ENCODE measurements at places on chromosomes 3 and 15.

DNA sequence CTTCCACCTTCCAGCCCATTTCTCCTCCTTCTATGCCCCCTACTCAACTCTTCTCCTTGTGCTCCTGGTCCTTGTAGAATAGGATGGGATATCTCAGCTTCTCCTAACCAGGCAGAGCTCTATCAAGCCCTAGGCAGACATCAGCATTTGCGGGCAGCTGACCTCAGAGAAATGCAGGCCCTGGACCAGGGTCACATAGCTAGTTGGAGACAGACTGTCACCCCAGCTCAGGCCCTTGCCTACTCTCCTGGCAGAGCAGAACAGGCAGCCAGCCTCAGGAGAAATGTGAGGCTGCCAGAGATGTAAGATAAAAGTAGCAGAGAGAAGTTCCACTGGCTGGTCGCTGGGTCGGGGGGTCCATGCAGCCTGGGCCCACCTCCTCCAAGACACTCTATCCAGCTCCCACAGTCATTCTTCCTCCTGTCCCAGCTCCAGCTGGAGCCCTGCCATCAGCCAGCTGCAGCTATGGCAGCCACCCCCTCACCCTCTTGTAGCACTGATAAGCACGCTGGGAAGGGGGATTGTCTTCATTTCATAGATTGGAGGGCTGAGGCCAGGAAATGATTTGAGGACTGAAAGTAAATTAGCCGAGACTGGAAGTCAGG is 4.0 kb downstream of the CYP8B1 start:
- no peak for DNase-seq

- DNase-seq, result no peak
Observed at GRCh38 chr15:40255033-40255432, 16.2 kb downstream of the PAK6 start.

DNA sequence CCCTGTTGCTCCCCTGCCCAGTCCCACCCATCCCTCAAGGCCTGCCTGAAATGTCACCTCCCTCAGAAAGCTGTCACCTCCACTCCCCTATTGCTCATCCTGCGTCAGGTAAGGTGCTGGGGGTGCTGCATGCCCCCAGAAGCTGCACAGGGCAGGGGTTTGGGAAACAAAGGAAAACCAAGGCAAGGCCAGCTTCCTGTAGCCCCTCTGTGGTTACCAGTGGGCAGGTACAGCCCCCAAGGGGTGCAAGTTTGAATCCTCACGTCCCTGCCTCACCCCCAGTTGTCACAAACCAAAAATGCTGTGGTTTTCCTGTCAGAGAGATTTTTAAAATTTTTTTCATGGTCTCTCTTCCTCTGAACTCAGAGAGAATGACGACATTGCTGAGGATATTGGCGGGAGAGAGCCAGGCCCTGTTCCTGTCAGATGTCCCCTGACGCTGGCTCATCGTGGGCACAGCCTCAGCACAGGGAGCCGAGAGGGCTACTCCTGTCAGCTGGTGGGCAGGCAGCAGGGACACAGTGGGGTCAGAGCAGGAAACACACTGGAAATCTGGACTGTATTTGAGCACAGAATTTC is 27.0 kb downstream of the PSTPIP1 start:
- DNase-seq, result no peak

GRCh38 chr3:175608356-175608755 is 749.2 kb downstream of the NAALADL2 start:
- no peak for DNase-seq

GRCh38 chr3:82927309-82928253 is 1166.1 kb upstream of the GBE1 start:
- DNase-seq, result no peak

DNA sequence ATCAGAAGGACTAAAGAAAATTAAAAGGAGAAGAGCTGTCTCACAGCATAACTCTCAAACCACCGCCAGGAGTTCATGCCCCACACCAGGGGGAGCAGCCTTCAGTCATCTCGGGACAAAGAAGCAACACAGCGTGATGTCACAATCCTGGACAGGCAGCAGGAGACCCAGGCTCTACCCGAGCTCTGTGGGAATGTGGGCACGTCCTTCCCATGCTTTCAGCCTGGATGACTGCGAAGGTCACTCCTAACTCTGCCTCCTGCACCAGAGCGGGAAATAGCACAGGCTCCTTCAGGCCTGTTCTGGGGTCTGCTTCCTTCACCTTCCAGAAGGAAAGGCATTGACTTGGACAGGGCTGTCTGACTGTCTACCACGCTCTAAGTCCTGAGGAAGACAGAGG is 31.3 kb downstream of the NOX5 start:
- DNase-seq, result no peak

- DNase-seq, result no peak
Observed at GRCh38 chr15:45023659-45024225, 747 bp downstream of the SORD start.

DNA sequence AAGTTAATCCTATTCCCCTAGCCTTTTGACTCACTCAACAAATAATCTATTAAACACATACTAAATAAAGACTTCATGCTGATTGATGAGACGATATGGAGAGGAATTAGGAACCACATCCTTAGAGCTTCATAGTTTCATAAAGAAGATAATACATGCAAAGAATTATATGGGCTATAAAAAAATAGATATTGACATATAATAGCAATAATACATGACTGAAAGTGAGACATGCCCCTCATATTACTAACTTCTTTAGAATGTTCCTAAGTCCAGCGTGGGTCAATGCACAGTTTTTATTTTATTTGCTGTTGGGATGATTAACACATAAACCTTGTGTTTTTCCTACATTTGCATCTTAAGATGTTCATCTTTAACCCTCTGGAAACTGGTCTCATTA is 32.2 kb downstream of the SUCNR1 start:
- DNase-seq, result no peak

GRCh38 chr3:146550743-146551510 is 6.5 kb upstream of the PLSCR1 start:
- no peak for DNase-seq

GRCh38 chr15:36186376-36186775 is 393.1 kb upstream of the CDIN1 start:
- DNase-seq, result no peak

GRCh38 chr15:74377831-74378766 is 10.7 kb upstream of the CYP11A1 start:
- no peak for DNase-seq

DNA sequence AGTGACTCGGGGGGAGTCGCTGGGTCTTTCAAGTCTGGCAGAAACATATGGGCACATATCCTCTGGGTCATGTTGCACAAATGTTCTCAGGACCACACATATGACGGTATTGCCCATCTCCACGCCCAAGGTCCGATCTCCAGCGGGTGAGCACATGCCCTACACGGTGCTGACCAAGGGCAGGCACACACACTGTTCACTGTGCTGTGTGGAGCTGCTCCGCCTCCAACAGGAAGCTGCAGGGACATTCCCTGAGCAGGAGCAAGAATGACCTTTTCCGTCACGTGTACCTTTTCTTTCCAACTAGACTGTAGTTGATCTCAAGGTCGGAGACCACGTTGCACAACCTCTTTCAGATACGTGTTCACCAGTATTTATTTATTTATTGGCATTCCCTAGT is 41.7 kb upstream of the B3GNT5 start:
- DNase-seq, result no peak

GRCh38 chr3:67940210-67940952 is 286.0 kb upstream of the SUCLG2 start:
- DNase-seq, result no peak

- DNase-seq, result no peak
Observed at GRCh38 chr3:141677701-141678100, 60.4 kb upstream of the RNF7 start.

DNA sequence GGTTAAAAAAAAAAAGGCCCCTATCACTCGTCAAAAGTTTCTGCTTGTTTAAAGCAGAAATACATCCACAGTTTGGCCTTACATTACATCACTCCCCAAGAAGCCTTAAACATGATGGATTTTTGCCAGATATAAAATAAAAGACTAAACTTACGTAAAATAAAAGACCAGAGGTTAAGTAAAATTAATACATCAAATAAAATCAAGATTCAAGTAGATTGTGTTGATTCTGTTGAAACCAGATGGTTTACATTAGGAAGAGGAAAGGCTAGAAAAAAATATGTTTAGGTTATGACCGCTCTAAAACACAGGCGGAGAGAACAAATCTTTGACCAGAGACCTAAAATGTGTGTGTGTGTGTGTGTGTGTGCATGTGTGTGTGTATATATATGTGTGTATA is 104.1 kb downstream of the DUT start:
- DNase-seq, result no peak

DNA sequence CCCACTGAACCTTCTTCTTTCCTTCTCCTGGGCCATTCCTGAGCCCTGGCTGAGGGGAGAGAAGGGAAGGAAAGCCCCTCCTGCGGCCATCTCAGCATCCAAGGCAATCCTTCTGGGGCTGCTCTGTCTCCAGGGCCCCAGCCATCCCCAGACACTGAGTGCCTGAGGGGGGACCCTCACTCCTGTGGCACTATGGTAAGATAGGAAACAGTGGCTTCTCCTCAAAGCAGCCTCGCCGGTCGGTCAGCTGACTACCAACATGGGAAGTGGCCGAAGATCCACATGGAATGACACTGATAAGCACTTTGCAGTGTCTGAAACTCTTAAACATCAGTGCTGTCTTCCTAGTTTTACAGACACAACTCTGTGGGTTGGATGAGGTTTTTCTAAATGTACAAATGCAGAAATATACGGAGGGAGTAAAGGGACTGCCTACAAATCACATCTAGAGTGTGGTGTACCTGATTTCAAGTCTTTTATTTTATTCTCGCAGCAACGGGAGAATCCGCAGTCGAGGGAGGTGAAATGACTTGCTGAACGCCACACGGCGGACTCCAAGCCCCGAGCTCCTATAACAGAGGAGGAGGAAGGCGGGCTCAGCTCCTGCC is 973 bp upstream of the ITPKA start:
- no peak for DNase-seq

DNA sequence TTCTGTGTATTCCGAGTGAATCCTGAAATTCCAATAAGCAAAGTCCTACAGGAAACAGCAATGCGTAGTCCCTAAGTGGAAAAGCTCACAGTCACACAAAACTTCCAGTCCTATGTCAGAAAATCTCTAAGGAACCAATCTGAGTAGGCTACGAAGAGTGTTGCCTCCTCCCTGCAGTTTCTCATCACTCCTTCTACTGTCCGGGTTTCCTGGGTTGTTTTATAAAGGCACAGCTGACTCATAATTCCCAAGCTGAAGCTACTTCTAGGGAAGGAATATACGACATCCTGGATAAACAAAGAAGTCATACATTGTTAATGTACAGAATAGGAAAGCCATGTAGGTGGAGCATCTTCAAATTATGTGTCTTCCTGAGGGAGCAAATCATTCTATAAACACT is 65.7 kb upstream of the RGMA start:
- no peak for DNase-seq

Data from urinary bladder (tissue), 4 donors.